ENCODE measurements at places on chromosomes 6 and 20. TPM values are rescaled to one million over a fixed set of nuclear protein-coding genes. Genes with fewer than 3 reads are reported as not detected.

The MOG gene
- not detected for total RNA-seq

The ENPP1 gene
- 8.0 TPM for total RNA-seq

The CCN5 gene
- total RNA-seq = 6.1 TPM

The IRF4 gene
- total RNA-seq = 9.0 TPM

The GINS1 gene
- total RNA-seq = 17.0 TPM

The ATP5F1E gene
- 16.2 TPM for total RNA-seq

The VTA1 gene
- 47.4 TPM for total RNA-seq

The VSX1 gene
- total RNA-seq = not detected

The SLC25A27 gene
- total RNA-seq = 5.9 TPM

The LMBRD1 gene
- total RNA-seq = 25.0 TPM

The HNF4A gene
- not detected for total RNA-seq

The GRIK2 gene
- not detected for total RNA-seq

The SLC26A8 gene
- under 0.01 TPM for total RNA-seq

The PCSK2 gene
- not detected for total RNA-seq

The LATS1 gene
- 21.7 TPM for total RNA-seq

The ZNF334 gene
- total RNA-seq = 0.37 TPM

The ZNF391 gene
- total RNA-seq = 1.1 TPM

The SMLR1 gene
- not detected for total RNA-seq

The PI3 gene
- total RNA-seq = not detected

The POU3F2 gene
- not detected for total RNA-seq

All from subcutaneous preadipocyte (primary cell).